ENCODE measurements at places on chromosomes 12 and 14.

- DNase-seq: no peak
These were observed 1.6 kb downstream of the RHOJ start for GRCh38 chr14:63205866-63206265.

DNA sequence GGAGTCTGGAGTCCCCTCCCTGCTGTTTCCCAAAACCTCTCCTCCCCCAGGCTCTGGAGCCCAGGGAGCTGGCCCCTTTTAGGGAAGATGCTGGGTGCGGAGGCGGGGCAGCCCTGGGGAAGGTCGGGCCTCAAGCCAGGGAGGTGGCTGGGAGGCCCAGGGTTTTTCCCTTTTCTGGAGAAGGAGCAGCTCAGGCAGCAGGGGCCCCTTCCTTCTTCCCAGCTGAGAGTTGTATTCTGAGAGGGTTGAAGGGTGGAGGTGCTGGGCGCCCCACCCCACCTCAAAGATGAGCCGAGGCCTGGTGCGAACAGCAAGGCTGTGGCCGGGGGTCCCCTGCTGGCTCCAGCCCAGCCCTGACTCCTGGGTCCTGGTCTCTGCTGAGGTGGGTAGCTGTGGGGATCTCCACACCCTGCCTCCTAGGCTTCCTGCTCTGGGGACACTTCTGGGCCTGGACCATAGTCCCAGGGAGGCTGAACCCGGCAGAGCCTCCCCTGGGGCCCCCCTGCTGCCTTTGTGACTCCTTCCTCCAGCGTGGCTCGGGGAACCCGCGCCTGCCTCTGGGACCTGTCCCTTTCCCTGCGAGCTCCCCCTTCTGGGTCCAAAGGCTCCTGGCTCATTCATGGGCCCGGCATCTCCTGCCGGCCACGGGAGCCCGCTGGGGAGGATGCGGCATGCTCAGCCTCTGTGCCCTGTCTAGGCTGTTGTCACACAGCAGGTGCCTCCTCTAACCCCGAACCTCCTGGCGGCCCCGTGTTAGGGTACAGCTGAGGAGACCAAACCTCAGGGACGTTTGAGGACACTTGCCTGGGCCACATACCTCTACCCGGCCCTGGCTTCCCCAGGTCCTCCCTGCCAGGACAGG, 4.4 kb downstream of the TRMT61A start:
- DNase-seq: no peak

DNA sequence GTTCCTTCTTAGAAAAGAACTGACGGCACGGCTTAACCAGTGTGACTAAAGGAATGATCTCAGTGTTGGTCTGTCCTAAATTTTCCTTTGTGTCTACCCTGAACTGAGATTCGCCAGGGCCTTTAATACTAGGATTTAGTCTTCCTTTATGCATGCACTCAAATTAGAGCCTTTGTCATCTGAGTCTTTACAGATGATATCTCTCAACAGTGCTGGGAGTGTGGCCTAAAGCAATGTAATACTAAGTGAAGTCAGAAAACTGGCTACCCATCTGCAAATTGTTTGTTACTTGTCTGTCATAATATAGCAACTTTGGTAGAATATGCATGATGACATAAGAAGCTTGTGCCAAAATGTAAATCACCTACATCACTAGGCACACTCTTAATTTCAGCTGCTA, 95.4 kb downstream of the PTPRO start:
- no peak for DNase-seq

DNA sequence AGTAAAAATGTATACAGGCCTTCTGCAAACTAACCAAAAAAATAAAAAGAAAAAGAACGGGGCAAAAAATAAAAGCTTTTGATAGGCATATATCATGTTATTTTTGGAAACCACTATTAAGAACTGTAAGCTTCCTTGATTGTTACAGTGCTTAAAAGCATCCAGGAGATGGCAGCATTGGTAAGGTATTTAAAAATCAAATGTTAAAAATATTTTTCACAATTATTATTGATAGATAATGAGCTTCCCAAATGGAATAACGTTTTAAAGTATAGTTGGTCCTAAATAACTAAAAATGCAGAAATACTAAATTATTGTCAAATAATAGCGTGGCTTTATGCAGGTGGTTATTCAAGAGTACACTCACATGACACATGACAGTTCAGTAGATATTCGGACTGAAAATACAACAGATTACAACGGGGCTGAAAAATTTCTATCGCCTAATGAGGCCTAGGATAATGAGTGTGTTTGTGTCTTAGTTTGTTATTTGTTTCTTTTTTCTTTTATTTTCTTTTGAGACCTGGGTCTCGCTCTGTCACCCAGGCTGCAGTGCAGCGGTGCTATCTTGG, 127.2 kb upstream of the ATF7IP start:
- no peak for DNase-seq

DNA sequence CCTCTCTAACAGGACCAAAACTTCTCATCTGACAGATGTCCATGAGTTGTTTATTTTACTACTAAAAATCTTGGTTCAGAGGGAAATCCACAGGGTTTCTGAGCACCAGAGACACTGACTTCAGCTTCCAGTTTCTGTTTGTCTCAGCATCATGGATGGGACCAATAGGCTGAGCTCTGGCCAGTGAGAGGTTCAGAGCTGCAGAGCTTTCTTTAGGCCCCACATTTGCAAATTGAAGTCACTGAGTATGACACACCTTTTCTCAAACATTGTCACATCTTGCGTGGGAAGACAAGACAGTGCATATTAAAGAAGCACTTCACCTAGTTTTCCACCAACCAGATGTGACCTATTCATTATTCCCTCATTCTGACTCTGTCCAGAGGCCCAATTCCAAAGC, 45.2 kb downstream of the RDH12 start:
- DNase-seq: no peak

All from naive thymus-derived CD8-positive, alpha-beta T cell (primary cell).